Activated CD8-positive, alpha-beta memory T cell treated with anti-CD3 and anti-CD28 coated beads, Interleukin-2, amount 50 U/mL, for 48 hours (primary cell): ENCODE measurements at places on chromosomes 5 and 9.

DNA sequence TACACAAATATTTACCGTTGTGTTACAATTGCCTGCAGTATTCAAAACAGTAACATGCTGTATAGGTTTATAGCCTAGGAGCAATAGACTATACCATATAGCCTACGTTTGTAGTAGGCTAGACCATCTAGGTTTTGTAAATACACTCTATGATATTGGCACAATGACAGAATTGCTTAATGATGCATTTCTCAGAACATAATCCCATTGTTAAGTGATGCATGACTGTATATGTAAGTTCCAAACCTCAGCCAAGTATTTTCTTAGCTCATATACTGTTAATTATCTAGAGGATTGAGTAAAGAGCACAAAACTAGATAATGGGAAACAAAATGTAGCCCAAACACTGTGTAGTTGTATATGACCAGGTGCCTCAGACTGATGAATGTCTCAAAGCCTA lies 220.1 kb downstream of the ANXA1 start:
- DNase-seq, result no peak

DNA sequence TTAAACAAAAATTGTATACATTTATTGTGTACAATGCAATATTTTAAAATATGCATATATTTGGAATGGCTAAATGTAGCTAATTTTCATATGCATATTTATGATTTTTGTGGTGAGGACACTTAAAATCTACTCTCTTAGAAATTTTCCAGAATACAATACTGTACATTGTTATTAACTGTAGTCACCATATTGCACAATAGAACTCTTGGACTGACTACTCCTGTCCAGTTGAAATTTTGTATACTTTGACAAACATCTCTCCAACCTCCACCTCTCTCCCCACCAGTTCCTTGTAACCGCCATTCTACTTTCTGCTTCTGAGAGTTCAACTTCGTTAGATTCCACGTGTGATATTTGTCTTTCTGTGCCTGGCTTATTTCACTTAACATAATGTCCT lies 49.2 kb upstream of the TAF11L2 start:
- DNase-seq, result no peak

DNA sequence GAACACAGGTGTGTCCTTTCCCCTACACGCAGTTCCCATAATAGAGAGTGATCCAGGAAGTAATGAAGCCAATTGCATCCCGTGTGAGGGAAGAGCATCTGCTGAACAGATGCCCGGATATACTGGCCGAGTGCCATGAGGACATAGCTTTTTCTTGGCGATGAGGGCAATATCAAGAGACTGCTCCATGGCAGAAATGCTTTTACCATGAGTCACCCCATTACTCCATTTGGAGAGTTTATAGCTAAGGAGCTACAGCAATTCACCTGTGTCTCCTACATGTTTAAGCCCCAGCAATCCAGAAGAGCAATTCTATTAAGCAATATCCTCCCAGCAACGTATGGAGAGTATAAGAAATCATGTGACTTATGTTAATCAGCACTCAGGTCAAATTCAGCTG lies 222.0 kb upstream of the KLF4 start:
- DNase-seq, result no peak

DNA sequence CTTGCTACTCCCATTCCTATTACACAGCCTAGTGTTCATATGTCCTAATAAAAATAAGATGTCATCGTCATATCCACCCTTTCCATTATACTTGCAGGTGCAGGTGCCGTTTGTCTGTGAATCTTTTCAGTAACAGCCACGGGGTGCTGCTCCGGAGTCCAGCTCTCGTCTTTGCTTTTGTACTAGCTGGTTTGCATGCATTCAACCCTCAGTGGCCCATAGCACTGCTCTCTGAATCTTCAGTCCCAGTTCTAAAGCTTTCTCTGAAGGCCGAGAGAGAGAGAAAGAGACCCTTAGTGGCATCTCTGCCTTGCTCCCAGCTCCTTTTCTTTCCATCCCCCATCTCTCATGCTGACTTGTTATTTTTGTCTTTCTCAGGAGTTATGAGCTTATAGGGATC lies 468.5 kb downstream of the TMEM232 start:
- no peak for DNase-seq

GRCh38 chr9:92482805-92483204 lies 499 bp upstream of the ASPN start:
- DNase-seq, result no peak

DNA sequence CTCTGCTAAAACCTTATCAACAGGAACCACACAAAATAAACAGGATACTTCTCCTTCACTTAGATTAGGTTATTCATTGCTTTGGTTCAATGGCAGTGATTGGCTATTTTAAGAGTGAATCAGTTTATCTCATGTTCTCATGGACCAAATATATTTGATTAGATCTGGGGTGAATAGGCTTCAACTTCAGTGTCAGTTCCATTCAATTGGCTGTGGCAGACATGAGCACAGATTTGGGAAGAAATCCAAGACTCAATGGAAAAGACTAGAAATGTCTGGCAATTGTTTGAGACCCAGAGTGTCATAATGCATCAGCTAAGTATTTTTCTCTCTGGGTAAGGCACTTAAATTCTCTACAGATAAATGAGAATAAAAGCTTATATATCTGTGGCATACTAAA lies 37.1 kb downstream of the CDH18 start:
- DNase-seq, result no peak
